ENCODE measurements at places on chromosomes 1 and 21.

GRCh38 chr1:2625311-2625710 lies 7.5 kb downstream of the MMEL1 start:
- no peak for DNase-seq

DNA sequence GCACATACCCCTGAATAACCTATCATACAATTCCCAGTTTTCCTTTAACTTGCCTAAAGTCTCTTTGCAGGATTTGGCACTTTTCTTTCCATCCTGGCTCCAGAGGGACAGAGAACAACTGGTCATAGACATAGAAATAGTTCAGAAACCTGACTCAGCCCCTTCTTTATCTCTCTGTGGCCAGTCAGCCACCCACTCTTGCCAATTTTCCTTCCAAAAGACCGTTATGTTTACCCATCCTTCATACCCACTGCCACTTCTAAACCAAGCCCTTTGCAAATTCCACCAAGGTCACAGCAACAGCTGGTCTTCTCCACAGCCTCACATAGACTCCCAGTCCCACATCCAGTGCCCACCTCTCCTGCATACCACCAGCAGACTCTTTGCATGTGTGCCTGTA lies 127.2 kb upstream of the FGGY start:
- no peak for DNase-seq

DNA sequence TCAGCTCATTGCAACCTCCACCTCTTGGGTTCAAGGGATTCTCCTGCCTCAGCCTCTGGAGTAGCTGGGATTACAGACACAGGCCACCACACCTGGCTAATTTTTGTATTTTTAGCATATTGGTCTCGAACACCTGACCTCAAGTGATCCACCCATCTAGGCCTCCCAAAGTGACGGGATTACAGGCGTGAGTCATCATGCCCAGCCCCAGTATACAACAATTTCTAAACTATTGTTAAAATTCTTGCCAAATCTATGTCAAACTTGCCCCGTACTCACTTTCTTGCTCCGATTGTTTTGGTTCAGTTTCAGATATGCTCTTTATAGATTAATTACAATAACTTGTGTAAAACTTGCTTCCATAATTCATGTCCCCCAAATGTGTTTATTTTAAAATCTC lies 4.1 kb downstream of the RGS18 start:
- DNase-seq: no peak

DNA sequence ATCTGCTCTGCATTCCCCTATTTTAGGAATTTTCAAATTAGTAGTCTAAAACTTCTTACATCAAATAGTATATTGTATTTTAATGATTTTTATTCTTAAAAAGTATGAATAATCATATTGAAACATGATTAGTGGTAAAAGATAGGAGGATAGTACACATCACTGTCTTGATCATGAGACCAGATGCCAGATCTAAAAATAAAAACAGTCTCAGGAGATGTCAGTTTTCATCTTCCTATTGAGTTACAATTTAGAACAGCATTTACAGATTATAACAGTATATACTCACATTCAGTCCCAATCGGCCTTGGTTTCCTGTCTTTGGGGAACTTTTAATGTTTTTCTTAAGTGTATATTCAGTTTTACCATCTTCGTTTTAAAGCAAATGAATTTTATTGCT lies 95.9 kb downstream of the USP25 start:
- no peak for DNase-seq

DNA sequence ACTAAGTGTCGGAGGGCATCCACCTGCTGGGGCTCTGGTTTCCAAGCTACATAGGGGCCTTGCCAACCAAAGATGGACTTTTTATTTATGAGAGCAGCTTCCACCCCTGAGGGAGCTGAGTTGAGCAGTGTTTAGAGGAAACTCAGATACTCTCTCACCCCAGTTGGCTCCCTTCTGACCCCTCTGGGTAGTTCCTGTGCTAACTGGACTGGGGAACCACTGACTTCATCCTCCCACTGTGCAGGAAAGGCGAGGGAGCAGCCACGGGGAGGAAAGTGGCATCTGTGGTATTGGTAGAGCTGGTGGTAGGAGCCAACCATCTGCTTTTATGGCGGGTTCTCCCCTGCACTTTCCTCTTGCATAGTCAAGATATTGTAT lies 70.4 kb downstream of the MPZL1 start:
- no peak for DNase-seq

DNA sequence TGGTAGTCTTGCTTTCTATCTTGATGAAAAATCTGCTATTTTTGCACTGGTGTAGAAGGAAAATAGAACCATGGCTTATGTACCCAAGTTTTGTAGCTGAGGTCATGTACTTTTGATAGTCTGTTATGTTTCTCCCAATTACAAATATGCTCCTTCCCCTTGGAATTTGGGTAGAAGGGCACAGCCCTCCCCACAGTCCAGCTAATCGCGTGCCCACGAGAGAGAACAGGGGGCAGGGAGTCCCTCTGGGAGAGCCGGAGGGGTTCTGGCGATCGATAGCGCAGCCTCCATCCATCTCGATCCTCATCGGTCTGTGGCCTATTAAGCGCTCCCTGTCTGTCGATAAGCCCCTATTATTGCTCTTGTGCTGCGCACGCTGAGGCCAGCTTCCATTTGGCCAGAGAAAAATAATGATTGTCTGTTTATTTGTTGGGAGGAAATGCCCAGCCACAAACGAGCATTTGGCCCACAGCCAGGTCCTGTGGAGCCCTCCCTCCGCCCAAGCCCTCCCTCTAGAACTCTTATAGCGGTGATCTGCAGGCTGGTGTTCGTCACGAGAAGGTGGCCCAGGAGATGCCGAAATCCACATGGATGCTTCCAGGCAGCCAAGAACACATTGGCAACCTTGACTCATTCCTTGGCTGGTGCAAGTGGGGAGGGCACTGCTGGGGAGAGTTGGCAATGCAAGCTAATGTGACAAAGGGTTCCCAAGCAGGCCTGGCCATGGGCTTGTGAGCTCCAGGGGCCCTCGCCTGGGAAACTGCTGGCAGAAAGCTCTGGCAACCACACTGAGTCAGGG lies 134.7 kb upstream of the TNR start:
- no peak for DNase-seq

GRCh38 chr1:53127546-53127945 lies 14.9 kb downstream of the SLC1A7 start:
- no peak for DNase-seq

- no peak for DNase-seq
Observed at GRCh38 chr1:225260319-225260718, 167.5 kb downstream of the LBR start.

- DNase-seq: no peak
Observed at GRCh38 chr1:108182959-108183700, 17.0 kb downstream of the SLC25A24 start.

DNA sequence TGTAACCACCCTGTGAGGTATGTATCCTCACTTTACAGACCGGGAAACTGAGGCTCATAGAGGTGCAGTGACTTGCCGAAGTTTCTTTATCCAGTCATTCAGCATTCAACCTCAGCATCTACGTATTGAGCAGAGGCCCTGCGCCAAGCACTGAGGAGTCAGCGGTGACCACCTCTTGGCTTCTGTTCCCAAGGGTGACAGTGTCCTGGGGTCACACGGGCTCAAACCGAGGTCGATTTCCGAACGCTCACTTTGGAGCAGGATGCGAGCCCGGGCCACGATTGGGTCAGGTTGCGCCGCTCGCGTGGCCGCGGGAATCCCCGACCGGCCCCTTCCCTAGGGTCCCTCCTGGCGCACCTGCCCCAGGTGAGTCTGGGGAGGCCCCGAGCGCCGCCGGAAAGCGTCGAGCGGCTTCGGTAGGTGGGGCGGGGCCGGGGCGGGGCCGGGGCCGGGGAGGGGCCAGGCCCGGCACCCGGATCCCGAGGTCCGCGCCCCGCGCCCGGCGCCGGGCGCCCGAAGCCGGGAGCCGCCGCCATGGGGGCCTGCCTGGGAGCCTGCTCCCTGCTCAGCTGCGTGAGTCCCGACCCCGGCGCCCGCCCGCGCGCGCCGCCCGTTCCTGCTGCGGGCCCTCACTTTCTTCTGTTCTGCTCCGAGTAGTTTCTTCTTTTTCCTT lies at the start of gene SERINC2:
Gene SERINC2 (plus strand): TSS at position 482 of the 673 bp plus-strand sequence. CDS start 53 bp downstream, at position 535.
- no peak for DNase-seq

GRCh38 chr1:195714248-195714647 lies 894.0 kb downstream of the KCNT2 start:
- no peak for DNase-seq

DNA sequence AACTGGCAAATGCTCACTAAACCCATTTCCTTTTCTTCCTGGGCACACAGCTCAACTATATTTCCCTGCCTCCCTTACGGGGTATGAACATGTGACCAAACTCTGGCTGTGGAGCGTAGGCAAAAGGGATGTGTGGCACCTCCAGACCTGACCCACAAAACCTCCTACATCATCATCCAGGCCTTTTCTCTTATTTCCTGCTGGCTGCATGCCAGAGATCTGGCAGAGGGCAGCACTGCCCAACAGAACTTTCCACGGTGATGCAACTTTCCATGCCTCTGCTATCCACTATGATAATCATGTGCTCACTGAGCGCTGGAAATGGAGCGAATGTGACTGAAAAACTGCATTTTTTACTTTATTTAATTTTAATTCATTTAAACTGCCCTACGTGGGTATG lies 99.6 kb upstream of the CACNA1E start:
- no peak for DNase-seq

GRCh38 chr1:189859385-189859977 lies 618.2 kb downstream of the BRINP3 start:
- peak; percentile 2 for DNase-seq

DNA sequence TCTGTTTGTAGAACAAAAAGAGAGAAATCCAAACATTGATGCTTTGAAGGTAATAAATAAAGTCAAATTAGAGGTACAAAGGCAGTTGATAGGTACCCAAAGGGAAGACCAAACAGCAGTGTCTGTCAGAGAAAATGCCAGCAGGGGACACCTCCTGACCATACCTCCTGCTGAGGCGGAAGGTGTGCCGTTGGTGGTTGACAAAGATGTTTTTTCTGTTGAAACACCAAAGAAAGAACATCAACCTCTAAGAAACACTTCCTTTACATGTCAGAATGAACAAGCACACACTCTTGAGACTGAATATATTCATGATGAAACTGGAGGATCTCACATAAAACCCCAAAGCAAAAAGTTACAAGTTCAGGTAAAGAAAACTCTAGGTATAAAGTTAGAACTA lies 128.3 kb downstream of the MACF1 start:
- DNase-seq: no peak

GRCh38 chr1:204341380-204341779 lies 18.3 kb downstream of the PLEKHA6 start:
- no peak for DNase-seq

DNA sequence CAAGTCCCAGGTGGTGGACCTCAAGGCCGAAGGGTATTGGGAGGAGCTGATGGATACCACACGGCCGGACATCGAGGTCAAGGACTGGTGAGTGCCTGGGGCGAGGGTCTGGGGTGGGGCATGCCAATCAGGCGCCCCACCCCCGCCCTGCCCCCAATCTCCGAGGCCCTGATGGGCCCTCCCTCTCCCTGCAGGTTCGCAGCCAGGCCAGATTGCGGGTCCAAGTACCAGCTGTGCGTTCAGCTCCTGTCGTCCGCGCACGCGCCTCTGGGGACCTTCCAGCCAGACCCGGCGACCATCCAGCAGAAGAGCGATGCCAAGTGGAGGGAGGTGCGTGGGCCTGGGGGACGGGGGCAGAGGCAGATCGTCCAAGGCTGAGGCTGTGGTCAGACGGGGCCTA lies 3.9 kb downstream of the FBXO44 start:
- DNase-seq: no peak

- DNase-seq: no peak
Observed at GRCh38 chr1:206468571-206468970, 1.7 kb upstream of the IKBKE start.

DNA sequence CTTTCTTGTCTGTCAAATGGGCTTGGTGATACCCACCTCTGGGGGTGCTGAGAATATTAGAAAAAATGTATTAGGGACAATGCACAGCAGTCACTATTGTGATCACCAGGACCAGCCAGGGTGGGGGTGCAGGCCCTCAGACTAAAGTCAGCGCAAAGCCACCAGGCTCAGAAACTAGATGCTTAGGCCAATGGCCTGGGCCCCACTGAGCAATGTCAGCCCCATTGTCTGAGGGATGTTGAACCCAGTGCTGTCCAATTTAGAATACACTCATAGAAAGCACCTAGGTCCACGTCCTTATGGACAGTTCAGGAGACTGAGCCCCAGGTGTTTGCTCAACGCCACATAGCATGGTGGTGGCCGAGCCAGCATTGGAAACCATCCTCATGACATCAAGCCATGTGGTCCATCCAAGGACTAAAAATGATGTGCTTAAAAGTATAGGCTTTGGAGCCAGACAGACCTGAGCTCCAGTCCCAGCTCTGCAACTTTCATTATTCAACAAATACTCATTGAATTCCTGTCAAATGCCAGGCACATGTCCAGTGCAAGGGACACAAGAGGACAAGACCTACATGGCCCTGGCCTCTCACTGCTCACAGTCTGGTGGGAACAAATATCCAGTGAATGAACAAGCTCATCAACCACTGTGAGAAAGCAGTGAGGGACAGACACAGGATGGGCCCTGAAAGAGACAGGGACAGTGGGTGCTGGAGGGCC lies 273.8 kb downstream of the MATN1 start:
- DNase-seq: no peak

GRCh38 chr1:18288722-18289121 lies 181.1 kb downstream of the IGSF21 start:
- no peak for DNase-seq

GRCh38 chr1:221451741-221452140 lies 290.1 kb downstream of the DUSP10 start:
- DNase-seq: no peak

DNA sequence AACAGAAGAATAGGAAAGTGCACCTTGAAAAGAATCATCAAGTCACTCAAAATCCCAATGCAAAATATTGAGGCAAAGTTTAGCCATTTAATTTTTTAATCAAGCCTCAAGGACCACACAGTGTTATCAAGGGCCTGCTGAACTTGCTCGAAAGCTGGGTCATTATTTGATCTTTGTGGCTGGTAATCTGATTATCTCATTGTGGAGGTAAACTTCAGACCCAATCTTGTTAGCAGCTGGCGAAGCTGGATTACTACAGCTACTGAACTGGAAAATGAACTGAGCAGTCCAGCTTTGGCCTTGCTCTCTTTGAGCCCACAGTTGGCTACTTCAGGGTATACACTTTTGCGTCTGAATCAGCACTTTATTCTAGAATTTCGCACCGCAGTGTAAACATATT lies 94.4 kb downstream of the BARHL2 start:
- no peak for DNase-seq

DNA sequence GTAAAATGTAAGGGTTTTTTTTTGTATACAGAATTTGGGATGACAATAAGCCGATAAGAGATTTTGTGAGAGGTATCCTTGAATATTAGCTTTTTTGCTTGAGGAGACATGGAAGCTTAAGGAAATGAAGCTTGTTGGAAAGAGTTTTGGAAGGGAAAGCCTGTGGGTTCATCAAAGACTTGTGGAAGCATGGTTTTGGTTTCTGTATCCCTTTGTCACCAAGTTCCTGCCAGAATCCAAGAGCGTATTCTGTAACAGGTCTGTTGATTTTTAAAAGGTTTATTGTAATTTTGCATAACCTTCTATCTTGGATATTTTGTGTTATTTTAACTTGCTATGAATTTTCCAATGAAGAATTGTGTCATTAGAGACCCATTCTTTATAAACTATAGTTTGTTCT lies 38.1 kb downstream of the TMED5 start:
- no peak for DNase-seq

- no peak for DNase-seq
Observed at GRCh38 chr1:31795801-31796621, 19.8 kb downstream of the SPOCD1 start.

- no peak for DNase-seq
Observed at GRCh38 chr1:75014250-75014649, 119.9 kb upstream of the LHX8 start.

GRCh38 chr1:6424619-6425593 lies at the start of gene ESPN:
Gene ESPN (plus strand): TSS chr1:6424776. CDS start chr1:6424956, 180 bp downstream.
- no peak for DNase-seq

Data from stimulated activated CD8-positive, alpha-beta memory T cell treated with anti-CD3 and anti-CD28 coated beads, Interleukin-2, amount 100 ng/mL, for 48 hours (primary cell).